Fibroblast of skin of scalp (primary cell): ENCODE measurements at places on chromosomes 3 and 15.

DNA sequence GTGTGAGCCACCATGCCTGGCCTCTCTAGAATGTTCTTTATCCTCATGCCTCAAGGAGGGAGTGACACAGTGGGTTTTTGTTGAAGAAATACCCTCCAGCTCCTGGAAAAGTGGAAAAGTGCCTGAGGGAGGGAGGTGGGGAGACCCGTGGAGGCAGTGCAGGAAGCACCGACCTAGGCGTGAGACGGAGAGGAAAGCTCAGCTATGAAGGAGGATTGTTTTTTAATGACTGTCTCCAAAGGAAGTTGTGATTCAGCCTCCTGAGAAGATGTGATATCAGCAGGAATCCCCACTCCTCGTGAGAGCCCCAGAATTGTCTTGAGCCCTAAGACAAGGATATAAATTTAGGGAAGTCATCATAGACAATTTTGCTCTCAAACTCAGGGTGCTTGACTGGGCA, 21.7 kb downstream of the RPLP1 start:
- DNase-seq: peak; percentile 46

- DNase-seq: no peak
Measured at GRCh38 chr15:80942266-80942665, 47.4 kb downstream of the MESD start.

DNA sequence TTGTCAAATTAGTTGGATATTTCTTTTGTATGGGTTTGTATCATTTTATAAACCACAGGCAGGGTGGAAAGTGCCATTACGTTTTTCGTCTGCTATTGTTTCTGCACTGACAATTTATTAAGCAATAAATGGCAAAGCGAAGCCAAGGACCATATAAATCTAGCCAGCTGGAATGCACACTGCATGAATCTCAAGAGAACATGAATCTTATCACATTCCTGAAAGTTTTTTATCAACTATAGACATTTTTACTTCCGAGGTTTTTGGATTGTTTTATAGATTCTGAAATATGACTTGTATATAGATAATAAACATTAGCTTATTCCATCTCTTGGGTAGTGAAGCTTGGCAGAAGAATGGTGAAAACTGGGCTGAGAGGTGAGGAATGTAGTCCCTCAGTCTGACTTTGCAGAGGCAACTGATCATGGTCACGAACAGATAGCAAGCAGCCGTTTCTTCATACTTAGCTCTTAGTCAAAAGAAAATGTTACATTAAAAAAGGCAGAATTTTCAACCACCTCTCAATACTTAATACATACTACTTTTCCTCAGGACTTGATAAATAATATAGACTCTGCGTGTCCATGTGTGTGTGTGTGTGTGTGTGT, 102.7 kb downstream of the OSBPL10 start:
- peak; percentile 46 for DNase-seq

DNA sequence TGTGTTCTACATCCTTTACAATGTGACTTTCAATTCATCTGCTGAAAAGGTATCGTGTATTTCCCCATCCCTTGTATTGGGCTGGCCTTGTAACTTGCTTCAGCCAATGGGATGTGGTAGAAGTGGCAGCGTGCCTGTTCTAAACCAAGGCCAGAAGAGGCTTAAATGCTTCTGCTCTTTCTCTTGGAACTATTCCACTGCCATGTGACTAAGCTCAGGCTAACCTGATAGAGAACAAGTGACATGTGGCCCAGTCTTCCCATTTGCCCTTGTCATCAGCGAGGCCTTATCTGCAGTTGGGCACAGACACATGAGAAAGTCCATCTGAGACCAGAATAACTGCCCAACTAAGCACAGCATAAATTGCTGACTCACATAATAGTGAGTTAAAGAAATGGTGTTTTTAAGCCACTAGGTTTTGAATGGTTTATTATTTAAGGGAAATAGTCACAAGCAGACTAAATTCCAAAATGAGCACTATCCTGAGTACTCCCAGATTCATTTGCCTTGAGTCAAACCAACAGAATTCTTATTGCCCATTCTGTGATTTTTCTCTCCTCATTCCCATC, 230.2 kb downstream of the CPNE4 start:
- DNase-seq: no peak

DNA sequence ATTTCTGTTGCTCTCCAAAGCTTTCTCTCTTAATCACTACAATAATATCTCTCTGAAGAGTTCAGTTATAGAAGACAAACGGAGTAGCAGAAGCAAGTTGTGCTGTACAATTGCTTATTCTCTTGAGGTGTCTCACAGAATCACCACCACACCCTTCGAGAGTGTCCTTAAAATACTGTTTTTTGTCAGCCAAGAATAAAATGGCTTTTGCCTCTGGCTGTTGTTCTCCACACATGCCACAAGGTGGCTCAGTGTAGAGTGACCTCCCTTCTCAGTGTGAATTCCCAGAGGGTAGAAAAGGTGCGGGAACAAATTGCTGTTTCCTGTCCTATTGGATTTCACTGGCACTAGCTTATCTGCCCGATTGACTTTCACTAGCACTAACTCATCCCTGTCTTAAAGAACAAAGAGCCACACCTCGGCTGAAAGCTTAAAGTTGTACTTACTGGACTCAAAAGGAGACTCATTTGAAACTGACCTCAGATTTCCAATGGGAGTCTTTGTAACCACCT, 134.2 kb upstream of the SATB1 start:
- peak; percentile 28 for DNase-seq

- no peak for DNase-seq
Measured at GRCh38 chr3:14434498-14435151, 32.2 kb downstream of the SLC6A6 start.

GRCh38 chr15:100772478-100772877, 107.2 kb upstream of the ALDH1A3 start:
- no peak for DNase-seq

- no peak for DNase-seq
Measured at GRCh38 chr3:69786854-69787253, 47.6 kb downstream of the MITF start.

DNA sequence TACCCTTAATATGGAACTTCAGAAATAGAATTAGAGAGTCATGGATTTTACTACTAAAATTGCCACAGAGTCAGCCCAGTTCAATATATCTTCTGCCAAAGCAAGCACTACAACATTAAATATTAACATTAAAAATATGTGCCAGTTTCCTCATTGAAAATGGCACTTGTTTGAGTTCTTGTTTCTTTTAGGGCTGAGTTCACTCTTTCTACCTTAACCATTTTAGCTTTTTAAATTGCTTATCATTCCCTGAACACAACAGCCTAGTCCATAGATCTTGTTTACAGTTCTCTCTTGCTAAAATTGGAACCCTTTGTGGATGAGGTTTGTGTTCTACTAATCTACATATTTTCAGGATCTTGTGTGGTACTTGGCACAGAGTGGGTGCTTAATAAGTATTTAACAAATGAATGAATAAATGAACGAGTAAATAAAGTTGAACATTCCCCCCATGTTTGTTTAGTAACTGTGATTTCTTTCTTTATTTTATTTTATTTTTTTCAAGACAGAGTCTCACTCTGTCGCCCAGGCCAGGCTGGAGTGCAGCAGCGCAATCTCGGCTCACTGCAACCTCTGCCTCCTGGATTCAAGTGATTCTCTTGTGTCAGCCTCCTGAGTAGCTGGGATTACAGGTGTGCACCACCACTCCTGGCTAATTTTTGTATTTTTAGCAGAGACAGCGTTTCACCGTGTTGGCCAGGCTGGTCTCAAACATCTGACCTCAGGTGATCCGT, 46.0 kb upstream of the SLC7A14 start:
- no peak for DNase-seq

DNA sequence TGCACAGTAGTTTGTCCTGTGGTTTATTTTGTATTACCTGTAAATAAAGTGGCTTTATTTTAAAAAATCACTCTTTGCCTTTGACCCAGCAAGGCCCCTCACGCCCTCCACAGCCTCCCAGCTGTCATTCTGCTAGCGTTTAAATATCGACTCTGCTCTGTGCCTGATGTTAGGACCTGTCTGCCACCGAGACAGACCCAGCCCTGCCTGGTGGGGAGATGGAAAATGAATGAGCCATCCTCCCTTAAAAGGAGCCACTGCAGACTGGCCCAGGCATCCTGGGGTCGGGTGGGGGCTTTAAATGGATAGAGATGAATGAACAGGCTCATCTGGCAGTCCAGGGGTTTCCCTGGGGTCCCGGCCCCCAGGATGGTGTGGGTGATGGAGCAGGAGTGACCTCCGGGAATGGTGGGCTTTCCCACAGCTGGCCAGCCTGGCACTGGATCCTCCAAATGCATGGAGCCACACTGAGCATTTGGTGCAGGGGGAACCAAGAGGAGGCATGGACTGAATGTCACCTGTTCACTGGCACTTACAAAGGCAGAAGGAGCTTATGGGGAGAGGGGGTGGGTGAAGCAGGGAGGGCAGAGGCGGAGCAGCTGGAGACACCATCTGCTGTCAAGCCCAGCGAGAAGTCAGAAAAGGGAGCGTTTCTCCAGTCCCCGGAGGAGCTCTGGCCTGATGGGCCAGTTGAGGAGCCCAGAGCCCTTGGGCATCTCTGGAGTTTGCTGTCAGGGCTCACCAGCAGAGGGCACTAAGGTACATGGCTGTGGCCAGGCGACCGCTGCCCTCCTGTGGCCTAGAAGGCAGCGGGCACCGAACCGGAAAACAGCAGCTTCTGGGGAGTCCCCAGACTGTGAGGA, 11.9 kb downstream of the GRM2 start:
- DNase-seq: peak; percentile 21

- DNase-seq: no peak
Measured at GRCh38 chr3:142902356-142902755, 13.5 kb upstream of the PCOLCE2 start.
